ENCODE measurements at places on chromosomes 6 and 20.

- no peak for DNase-seq
Observed at GRCh38 chr6:158622545-158623190, 21.9 kb downstream of the DYNLT1 start.

DNA sequence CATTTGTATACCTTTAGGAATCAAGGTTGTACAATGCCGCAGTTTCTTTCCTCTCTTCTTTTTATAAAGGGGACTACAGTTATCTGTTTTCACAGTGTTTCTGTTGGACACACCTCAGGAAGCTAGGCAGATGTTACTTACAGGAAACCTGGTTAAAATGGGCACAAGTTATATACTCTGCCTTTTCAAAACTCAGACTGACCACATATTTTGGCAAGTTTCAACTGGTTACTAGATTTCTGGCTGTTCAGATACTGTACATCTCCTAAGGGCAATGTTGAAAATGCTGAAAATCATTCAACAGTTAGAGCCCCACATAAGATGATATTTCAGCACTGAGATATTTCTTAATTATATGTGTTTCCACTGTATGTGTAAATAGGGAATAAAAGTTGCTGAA is 92.5 kb upstream of the SLC35B3 start:
- no peak for DNase-seq

DNA sequence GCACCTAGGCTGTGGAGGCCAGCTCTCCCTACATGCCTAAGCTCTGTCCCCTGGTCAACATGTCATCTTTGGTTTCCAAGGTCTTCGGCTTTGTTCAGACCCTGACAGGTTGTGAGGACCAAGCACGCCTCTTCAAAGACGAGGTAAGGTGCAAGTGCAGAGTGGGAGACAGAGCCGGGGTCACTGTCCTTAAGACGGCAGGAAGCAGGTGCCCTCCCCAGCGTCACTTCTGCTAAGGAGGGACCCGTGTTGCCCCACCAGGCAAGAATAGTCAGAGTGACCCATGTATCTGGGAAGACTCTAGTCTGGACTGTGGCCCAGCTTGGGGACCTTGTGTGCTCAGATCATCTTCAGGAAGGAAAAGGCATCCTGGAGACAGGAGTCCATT is 18.2 kb upstream of the SGK2 start:
- DNase-seq, result no peak

GRCh38 chr6:3813150-3813780 is 35.9 kb upstream of the FAM50B start:
- no peak for DNase-seq

GRCh38 chr6:129136751-129137150 is 253.8 kb downstream of the LAMA2 start:
- DNase-seq, result no peak

DNA sequence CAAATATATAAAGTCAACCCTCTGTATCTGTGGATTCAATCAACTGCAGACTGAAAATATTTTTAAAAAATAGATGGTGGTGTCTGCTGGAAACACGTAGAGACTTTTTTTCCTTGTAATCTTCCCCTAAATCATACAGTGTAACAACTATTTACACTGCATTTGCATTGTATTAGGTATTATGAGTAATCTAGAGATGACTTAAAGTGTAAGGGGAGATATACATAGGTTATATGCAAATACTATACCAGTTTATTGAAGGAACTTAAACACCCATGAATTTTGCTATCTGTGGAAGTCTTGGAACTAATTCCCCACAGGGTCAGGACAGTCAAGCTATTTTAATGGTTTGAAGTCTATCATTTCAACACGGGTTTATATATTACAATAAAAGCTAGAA is 10.2 kb downstream of the HDAC2 start:
- DNase-seq, result no peak

- no peak for DNase-seq
Observed at GRCh38 chr20:58192065-58192464, 36.4 kb downstream of the ANKRD60 start.

DNA sequence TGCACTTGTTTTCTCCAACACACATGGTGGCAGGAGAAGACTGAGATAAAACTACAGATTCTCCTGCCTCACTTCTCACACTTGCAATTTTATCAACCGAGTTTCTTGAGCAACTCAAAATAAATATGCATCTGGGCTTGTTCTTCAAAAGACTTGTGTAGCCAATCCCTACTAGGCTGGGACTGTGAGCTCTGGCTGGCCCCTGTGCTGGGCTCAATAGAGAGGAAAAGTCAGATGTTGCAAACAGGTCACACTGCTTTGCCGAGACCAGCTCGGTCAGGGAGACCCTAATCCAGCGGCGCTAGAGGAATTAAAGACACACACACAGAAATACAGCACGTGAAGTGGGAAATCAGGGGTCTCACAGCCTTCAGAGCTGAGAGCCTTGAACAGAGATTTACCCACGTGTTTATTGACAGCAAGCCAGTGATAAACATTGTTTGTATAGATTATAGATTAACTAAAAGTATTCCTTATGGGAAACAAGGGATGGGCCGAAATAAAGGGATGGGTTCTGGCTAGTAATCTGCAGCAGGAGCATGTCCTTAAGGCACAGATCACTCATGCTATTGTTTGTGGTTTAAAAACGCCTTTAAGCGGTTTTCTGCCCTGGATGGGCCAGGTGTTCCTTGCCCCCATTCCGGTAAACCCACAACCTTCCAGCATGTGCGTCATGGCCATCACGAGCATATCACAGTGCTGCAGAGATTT is 32.7 kb downstream of the FAM50B start:
- no peak for DNase-seq

- DNase-seq, result no peak
Observed at GRCh38 chr6:137850816-137851602, 16.1 kb upstream of the TNFAIP3 start.

GRCh38 chr20:61435823-61436220 is 183.8 kb downstream of the CDH4 start:
- no peak for DNase-seq

DNA sequence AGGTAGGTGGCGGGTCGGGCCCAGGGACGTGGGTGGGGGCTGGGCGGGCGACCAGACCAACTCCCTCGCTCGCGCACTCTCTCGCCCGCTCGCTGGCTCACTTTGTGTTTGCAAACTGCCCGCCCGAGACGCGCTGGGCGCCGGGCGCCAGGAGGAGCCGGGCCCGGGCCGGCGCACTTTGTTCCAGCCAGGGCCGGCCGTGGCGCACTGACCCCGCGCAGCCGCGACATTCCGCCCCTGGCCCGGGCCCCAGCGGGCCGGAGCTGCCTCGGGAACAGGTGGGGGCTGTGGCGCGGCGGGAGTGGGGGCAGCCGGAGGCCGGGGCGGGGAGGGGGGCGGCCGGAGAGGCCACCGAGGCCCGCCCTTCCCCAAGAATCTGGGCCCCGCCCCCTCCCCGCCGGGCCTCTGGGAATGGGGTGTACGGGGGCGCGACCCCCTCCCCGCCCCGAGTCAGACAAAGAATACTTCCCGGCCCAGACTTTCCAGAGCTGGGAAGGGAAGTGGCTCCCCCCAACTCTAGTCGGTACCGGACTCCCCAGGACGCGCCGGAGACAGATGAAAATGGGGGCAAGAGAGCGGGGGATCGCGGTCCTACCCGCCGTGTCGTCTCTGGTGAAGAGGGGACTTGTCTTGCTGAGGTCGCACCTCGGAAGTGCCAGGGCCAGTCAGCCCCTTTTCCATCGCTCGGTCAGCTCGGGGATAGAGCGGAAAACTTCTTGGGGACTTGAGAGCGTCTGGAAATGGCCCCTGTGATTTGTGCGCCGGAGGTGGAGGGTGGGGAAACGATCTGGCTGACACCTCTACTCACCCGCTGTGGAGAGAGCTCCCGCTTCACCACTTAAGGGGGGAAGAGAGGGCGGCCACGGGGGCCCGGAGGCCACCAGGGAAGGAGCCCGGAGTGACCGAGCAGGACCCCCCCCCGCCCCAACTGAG is 951 bp downstream of the FOXP4 start:
- DNase-seq, result no peak

- no peak for DNase-seq
Observed at GRCh38 chr6:95128947-95129346, 448.4 kb upstream of the MANEA start.

DNA sequence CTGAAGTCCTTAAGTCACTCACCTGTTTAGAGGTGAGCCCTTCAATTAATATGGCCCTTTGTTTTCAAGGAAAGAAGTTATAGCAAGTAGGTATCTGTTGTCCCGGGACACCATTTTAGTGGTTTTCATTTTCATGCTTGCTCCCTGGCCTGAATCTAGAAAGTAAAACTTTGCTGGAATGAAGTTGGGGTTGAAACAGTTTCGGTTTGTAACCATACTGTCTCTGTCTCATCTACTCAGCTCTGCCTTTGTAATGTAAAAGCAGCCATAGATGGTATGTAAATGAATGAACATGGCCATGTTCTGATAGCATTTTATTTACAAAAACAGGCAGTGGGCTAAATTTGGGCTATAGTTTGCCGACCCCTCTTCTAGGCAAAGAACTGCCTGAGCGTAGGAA is 64.9 kb upstream of the GNRH2 start:
- no peak for DNase-seq

DNA sequence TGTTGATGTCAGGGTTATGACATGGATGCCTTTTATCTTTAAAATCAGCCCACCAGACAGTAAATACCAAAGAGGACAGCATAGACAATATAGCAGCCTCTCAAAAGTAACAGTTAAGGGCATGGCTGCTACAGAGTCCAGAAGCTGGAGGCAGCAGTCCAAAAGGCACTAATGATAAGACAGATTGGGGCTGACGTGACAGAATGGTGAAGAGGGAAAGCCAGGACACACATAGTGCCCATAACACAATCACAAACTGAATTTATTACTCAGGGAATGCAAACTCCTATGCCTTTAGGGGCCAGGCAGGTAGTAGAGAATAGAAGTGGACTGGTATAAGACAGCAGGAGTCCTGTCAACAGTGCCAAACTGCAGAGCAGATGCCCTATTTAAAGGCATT is 40.7 kb downstream of the TP53INP2 start:
- no peak for DNase-seq

DNA sequence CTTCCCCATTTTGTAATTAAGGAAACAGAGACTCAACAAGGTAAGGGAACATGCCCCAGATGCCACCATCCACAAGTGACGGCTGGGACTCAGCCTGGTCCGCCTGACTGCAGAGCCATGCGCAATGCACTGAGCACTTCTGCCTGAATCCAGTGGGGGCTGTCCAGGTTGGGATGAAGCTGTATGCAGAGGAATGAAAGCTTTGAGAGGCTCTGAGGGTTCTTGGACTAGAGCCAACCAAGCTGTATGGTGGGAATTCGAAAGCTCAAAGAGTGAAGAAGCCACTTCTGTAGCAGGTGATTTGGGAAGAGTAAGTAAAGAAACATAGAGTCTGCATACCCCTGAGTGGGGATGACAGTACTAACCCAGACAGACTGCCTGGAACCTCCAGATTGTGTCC is 127.6 kb upstream of the AKAP12 start:
- DNase-seq, result no peak

DNA sequence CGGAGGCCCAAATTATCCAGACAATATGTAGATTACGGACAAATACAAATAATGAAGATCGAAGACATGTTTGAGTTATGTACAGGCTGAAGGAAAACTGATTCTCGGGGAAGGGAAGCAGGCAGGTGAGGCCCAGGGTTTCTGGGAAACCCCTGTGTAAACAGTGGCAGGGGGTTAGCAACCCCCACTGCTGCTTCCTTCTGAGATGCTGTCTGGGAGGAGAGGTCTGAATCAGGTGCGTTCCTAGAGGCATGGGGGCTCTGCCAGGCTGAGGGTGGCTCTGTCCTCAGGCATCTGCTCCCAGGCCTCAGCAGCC is 7.2 kb upstream of the MDGA1 start:
- DNase-seq, result no peak

DNA sequence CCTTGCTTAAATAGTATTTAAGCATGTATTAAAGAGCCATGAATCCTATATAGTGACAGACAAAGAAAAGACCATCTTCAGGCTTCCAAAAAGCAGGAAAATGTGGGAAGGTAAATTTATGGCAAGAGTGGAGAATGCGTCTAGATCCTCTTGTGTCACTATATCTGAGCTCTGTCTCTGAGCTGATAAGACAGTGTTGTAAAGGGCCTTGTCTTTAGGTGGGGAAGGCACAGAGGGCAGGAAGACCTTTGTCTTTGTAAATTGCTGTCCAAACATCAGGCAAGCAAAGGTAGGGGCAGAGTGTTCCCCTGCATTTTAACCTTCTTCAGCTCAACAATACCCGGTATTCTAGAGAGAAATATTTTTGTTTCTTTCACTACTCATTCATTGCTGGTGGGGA is 33.9 kb upstream of the MBOAT1 start:
- no peak for DNase-seq

GRCh38 chr20:39658662-39659409 is 696.7 kb downstream of the DHX35 start:
- DNase-seq, result no peak

DNA sequence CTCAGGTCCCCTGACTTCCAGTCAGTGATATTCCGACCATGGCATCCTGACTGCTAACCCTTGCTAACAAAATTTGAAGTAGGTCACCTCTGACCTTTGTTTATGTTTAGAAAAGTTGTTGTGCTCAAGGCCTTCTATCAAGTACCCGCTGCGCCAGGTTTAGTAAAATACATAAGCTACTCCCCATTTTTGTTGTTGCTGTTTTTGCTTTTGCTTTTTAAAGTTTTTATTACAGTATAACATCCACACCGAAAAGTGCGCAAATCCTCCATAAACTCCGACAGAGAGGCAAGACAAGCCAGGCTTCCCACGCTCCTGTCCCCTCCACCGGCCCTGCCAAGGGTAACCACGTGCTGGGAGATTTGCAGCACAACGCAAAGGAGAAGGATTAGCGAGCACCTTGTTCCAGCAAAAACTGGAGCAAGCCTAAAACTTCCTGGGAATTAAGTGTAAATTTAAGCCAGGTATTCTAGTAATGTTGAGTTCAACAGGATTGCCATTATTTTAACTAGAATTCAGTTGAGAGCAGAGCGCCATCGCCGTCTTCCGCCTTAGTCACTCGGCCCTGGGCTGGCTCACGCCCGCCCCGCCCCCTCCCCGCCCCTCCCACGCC is 17.8 kb upstream of the HMGN4 start:
- DNase-seq, result peak; percentile 18

- no peak for DNase-seq
Observed at GRCh38 chr6:169828176-169828575, 76.8 kb downstream of the ERMARD start.

- DNase-seq, result peak; percentile 21
Observed at GRCh38 chr6:53793318-53794136, 1.3 kb upstream of the LRRC1 start.

DNA sequence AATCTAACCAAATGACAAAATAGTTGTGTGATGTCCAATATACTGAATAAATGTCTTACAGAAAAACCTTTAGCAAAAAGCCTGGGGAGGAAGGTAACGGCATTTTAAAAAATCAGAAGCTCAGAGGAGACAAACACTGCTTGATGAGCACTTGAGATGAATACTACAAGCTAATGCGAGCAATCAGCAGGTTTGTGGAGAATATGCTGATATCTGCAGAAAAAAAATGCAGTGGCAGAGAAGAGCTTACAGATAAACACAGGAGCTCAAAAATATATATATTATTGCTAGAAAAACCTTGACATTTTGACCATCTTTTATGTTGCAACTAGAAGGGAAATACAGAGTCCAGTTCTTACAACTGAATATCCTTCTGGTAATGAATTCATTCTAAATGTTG is 972.7 kb downstream of the KIF16B start:
- no peak for DNase-seq

Data from fibroblast of skin of left biceps (primary cell).